ENCODE measurements at places on chromosomes 7 and 10. TPM values are rescaled to one million over a fixed set of nuclear protein-coding genes. Genes with fewer than 3 reads are reported as not detected.

GRCh38 chr7:116929021-116929420 is 24.3 kb upstream of the ST7 start:
- DNase-seq = no peak

DNA sequence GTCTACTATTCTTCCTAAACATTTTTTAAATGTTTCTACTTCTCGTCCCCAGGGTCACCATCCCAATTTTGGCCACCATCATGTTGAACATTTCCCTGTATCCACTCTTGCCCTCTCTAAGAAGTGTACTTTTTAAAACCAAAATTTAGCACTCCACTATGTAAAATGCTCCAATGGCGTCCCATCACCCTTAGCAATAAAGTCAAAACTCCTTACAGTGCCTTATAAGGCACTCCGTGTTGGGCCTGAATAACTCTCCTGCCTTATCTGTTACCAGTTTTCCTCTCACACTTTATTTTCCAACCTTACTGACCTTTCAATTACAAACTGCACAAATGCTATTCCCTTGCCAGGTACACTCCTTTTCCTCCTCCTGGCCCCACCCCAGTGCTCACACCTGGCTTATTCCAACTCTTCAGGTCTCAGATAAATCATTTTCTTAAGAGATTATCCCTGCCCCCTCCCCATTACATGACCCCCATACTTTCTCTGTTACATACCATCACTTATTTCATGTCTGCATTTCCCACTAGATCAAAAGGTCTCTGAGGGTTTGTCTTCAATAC is 1.3 kb downstream of the TMEM168 start:
- no peak for DNase-seq

GPR26 gene
- not detected for total RNA-seq

TMEM106B gene
- 14.9 TPM for total RNA-seq

GRCh38 chr7:67659091-67659490 is 662.5 kb downstream of the TYW1 start:
- no peak for DNase-seq

DNA sequence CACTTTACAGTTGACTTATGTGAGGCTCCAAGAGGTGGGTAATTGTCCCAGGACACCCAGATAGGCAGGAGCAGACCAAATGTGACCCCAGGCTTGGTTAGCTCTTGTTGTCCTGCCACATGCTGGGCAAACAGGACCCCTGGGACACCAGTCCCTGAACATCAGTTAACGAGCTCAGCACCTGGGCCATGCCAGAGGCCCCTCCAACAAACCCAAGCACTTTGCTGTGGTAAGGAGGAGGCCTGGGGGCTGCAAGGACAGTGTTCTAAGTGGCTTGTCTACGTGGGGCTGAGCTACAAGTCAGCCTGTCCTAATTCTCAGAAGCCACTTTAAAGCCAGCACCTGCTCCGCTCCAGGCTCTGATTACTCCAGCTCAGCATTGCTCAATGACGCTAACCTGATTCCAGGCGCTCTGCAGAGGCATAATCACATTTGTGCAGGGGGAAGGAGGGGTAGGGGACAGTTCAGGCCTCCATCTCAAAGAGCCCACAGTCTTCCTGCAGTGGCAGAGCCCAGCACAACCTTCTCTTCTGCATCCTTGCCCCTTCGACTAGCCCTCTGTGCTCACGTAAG is 57.2 kb downstream of the DDC start:
- no peak for DNase-seq

DNA sequence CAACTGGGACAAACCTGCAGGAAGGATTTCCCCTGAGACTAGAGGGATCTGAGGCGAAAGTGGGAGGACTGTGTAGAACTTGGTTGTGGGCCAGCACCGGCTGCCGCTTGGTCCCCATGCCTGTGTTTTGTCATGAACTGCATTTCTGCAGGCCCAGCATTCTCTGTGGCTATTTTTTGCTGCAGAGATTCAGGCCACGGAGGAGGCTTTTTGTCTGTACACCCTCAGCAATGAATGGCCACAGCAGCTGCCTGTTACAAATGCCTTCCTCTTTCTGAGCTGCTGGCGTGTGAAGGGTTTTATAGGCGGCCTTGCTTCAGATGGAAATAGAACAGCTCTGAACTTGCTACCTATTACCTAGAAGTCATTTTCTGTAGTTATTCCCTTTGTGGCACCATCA is 164.4 kb downstream of the SH2D4B start:
- no peak for DNase-seq
